Muscle of arm (tissue), 14 donors: ENCODE measurements at places on chromosomes 3 and 15.

DNA sequence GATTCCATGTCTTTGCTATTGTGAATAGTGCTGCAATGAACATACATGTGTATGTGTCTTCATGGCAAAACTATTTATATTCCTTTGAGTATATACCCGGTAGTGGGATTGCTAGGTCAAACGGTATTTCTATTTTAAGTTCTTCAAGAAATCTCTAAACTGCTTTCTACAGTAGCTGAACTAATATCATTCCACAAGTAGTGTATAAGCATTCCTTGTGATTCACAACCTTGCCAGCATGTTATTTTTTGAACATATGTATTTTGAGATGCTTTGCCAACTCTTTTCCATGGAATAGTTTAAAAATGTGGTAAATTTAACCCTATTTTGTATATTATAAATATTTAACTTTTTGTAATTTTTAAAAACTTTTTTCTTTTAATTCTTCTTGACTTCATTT is 592.7 kb upstream of the NAALADL2 start:
- no peak for DNase-seq

DNA sequence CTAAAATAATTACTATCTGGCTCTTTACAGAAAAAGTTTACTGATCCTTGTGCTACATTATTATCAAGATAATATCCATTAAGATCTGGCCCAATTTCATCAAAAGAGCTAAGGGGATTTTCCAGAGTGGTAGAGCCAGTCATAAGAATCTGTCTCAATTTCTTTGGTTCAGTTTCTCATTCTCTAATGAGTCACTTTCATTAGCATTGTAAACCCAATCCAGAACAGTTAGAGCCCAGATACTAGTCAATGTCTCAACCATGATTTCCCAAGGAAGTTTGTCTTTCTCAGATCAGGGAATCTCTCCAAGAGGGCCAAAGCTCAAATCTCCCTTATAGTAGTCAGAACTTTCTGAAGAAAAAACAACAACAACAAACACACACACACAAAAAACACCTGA is 131.1 kb upstream of the PPP2R3A start:
- no peak for DNase-seq

DNA sequence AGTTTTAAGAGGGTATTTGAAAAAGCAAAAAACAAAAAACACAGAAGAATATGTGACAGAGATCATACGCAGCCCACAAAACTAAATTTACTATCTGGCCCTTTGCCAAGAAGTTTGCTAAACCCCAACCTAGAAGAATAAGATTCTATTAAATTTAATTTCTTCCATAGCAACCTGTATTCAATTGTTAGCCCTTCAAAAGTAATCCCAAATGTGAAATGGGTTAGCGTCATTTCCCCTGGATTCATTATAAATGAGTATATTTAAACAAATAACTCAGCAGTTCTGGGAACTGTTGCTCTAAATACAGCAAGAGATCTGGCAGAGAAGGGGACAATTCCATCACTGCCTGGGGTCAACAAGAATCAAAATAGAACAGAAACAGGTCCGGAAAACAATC is 56.8 kb downstream of the CERS3 start:
- peak; percentile 53 for DNase-seq

DNA sequence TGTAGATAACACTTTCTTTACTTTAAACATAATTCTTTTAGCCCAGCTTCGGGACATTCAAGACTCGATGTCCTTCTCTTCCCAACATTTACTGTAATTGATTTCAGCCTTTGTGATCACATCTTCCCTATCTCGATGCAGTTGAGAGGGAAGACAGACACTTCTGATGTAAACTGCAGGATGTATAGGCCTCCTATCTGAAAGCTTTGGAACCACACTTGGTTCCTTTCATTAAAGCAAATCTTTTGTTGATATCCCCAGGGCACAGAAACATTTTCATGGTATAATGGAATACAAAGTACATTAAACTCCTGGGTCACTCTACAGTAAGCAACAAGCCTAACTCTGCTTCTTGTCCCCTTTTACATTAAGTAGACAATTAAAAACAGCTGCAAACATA is 6.4 kb downstream of the GRM7 start:
- DNase-seq, result no peak

GRCh38 chr3:153289334-153289808 is 127.3 kb downstream of the RAP2B start:
- DNase-seq, result no peak
